Skin of body (tissue), 3 donors: ENCODE measurements at places on chromosomes 2 and 18. TPM values are rescaled to one million over a fixed set of nuclear protein-coding genes. Genes with fewer than 3 reads are reported as not detected.

Gene SPRED2
- 11.4 TPM for total RNA-seq

Gene ZNF396
- 1.6 TPM for total RNA-seq

DNA sequence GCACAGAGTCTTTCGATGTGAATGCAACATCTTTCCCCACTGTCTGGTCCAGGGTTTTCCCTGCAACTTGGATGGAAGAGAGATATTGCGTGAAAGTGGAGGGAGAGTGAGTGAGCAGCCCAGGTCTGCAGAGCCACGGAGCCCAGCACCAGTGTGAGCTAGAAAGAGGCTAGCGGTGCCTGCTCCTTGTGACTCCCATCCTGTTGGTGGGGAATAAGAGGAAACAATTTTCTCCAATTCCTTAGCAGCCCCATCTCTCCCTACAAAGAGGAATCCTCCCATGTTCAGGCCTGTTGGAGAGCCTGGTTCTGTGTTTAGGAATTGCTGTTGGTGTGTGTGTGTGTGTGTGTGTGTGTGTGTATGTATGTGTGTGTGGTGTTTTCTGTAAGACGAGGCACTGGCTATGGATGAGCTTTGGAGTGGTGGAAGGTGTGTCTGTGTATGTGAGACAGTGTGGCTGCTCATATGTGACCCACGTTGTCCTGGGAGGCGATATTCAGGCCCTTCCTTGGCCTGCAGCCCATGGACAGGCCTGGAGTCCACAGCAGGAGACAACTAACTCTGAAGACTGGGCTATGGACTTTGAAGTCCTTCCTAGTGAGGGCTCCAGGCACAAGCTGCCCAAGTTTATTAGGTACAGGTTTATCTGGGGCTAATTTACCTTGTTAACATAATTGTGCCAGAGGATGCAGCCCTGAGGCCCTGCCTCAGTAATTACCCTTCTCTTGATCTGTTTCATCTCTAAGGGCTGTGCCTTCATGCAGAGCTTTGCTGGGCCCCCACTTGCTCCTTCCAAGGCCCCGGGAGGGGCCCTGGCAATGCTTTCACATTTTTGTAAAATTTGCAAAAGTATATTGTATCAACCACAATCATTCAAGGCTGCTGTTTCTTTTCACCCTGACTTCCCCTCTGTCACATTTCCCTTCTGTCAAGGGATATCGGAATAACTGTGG lies 88.6 kb upstream of the HAAO start:
- DNase-seq = no peak

Gene HOXD1
- total RNA-seq = 0.30 TPM

DNA sequence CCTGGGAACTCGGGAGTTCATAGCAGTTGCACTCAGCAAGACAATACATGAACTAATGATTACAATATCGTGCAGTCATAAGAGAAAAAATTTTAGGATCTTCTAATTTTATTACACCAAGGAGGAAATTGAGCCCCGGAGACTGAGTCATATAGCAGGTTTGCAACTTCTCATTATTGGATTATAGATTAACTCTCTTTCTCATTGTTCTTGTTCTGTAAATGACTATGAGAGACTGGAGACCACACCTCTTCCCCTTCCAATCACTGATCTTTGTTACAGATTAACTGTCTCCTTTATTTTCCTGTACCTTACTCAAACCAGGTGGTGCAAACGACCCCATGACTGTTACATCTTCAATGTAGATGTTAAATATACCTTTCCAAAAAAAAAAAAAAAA lies 435.8 kb upstream of the DDX18 start:
- no peak for DNase-seq

Gene PLB1
- 7.2 TPM for total RNA-seq

DNA sequence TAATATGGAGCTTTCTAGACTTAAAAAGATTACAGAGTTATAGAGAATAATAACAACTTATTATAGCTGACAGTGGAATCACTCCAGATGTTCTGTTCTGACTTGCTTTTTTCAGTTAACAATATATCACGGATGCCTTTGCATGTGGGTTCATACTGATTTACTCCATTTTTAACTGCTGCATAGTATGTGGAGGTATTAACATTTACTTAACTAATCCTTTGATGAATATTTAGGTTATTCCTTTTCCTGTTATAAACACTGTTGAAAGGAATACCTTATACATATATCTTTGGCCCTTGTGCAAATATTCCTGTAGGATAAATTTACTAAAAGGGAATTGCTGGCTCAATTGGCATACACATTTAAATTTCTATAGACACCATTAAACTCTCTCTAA lies 33.1 kb upstream of the ZFP36L2 start:
- no peak for DNase-seq
